GM12865 (cell line): ENCODE measurements at places on chromosomes 12 and 14.

GRCh38 chr12:62705846-62706245 is 229.1 kb downstream of the PPM1H start:
- DNase-seq: no peak

GRCh38 chr12:85803231-85803630 is 33.0 kb downstream of the RASSF9 start:
- DNase-seq: no peak

- no peak for DNase-seq
Measured at GRCh38 chr12:120592121-120593049, 11.2 kb upstream of the POP5 start.

DNA sequence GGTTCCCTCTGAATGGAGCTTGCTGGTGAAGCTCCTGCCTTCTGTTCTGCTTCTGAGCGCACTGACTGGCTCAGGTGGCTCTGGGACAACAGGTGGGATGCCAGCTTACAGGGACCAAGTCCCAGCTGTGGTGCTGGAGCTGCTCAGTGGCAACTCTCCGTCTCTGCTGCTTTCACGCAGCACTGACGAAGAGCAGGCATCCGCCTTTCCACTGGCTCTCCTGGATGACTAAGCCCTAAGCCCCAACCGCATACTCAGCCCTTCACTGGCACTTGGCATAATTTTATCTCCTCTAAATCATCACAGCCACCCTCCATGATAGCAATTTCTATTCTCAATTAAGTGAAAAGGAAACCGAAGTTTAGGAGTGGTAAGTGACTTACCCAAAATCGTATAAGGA is 3.7 kb upstream of the RTL1 start:
- no peak for DNase-seq

DNA sequence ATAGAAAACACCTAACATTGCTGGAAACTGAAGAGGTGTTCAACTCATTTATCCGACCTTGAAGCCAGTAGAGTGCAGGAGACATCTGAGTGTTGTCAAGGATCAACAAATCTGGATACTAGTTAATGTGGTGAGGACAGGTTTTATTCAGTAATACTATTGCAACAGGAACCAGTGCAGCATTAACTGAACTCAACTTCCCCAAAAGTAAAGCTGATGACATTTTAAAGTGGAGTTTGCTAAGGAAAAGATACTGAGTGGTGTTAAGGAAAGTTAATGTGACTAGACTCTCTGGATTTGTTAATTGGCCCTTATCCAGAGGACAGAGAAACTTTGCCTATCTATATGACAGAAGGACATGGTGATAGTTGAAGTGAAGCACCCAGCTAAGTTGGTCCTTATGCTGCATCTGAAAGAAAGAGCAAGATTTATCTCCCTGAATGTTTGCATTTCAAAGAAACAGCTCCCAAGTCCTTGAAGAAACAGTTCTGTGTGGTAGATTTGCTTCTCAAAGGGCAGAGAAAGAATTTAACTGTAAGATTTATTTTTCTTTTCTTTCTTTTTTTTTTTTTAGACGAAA is 1.2 kb upstream of the CLEC7A start:
- DNase-seq: no peak

DNA sequence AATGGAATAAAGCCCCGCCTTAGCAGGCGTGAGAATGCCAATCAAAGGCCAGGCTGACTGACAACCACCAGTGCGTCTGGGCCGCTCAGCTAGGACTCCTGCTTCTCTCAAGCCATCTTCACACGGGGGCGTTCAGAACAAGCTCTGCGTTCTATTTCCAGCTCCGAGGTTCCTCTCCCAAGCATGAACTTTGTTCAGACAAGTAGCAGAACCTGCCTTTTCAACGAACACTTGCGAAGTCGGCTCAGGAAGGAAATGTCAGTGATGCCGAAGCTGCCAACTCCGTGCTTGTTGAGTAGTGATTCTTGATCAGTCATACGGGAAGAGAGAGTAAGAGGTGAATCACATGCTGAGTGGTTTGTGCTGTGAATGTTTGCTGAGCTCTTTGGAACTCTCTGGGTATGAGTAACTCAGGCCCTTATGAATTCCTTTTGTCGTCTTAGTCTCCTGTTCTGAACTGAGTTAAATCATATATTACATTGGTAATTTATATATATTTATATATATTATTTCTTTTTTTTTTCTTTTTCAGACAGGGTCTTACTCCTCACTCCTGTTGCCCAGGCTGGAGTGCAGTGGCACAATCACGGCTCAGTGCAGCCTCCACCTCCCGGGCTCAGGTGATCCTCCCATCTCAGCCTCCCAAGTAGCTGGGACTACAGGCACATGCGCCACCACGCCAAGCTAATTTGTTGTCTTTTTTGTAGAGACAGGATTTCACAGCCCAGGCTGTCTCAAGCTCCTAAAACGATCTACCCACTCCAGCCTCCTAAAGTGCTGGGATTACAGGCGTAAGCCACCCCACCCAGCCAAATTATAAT is 29.4 kb upstream of the BCL7A start:
- DNase-seq: peak; percentile 95

GRCh38 chr12:6157482-6157881 is 33.0 kb upstream of the VWF start:
- DNase-seq: no peak

DNA sequence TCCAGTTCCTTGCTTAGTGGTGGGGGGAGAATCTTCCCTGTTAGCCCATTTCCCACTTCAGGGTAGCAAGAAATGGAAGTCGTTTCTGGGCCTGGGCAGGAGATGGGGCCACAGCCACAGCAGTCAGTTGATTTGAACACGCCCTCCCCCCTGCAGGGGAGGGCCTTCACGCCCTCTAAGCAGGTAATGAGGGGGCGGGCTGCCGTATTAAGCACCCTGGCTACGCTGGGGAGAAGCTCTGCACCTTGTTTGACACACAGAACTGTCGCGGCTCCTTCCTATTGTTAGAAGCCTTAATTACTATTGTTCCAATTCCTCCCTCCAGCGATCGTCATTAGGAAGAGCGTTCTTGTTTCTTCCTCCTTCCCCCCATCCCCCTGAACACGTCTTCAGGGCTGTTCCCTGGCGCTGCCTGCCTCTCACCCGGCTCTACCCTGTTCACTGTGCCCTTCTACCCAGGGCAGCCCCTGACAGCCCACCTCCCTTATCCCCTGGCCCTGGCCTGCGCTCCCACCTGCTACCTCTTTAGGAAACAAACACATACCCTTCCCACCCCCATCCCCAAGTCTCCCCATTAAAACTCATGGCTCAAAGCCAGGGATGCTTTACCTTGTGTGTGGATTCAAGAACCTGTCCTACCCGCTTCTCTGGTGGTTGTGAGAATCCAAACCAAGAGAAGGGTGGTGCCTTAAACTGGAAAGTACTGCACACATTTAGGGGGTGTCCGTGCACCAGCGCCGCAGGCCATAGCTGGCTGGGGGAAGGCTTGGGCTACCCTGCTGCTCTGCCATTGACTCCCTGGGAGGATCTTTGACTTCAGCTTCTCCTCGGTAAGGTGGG is 137.6 kb downstream of the TSPAN9 start:
- no peak for DNase-seq

DNA sequence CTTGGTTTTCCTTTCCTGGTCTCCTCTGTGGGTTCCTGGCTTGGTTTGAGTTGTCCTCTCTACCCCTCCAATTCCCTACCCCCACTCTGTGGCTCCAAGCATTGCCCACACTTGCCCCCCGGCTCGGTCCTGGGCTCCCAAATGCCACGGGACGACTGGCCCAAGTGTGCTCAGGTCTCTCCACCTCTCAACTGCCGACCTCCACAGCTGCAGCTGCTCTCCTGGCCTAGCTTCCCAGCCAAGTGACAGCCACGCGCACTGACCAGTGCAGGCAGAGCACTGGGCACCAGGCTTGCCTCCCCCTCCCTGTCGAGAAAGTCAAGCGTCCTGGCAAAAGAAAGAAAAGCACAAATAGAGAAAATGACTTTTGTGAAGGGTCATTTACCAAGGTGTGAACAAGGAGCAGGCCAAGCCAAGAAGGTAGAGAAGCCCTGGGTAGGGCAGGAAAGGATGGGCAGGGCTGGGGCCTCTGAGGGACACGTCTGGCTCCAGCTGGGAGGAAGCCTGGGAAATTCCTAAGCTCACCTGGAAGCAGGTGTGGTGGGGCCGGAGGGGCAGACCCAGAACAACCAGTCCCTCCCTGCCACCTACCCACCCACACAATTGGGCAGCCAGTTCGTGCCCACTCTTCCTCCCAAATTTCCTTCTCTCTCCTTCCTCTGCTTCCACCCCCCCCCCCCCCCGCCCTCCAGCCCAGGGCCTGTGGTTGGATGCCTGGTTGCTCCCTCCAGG is 1.8 kb upstream of the CEP170B start:
- DNase-seq: no peak

GRCh38 chr12:89195470-89195869 is 156.8 kb downstream of the DUSP6 start:
- DNase-seq: no peak

- no peak for DNase-seq
Measured at GRCh38 chr14:29630566-29631160, 297.0 kb downstream of the PRKD1 start.

DNA sequence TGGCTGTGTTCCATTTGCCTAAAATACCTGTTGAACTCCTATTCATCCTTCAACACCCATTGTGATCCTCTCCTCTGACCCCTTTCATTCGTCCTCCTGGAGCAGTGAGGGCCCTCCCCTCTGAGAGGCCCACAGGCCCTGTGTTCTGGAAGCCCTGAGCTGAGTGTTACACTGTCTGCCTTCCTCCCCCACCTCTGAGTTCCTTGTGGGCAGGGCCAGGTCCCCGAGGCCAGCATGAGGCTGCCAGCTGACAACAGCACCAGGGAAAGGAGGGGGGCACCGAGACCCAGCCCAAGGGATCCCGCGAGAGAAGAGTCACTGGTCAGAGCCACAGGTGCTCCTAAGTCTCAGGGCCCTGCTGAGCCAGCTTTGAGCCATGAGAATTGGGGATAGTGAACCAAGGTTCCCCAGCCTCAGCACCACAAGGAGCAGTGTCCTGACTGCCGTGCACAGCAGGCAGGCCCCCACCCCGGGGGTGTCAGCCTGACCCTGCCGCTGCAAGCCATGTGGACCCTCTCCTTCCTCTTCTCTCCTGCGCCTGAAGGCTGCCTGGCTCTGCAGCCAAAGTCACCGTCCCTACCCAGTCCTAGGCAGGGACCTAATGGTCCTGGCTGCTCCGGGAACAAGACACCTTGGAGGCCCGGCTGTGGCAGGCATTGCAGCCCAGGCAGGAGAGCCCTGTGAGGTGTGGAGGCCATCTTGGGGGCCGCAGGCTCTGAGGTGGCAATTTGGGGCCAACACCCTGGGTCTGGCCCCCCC is 52.5 kb downstream of the BEGAIN start:
- DNase-seq: no peak

DNA sequence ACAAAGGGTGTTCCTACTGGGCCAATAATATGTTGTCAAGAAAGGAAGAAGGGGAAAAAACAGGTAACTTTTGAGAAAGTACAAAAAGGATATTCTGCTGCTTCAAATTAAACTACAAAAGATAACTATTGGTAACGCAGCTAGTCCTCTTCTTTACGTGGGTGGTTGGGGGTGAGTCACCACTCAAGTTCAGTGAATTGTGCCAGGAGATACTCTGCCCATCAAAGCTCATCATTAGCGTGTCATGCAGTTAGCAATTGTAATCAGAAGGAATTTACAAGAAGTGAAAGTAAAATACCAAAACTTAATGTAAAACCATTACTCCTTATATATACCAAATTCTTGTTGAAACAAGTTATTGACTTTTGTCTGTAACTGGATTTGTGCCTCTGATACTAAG is 342.0 kb downstream of the NPAS3 start:
- no peak for DNase-seq
